ENCODE measurements at places on chromosomes 5 and 9.

DNA sequence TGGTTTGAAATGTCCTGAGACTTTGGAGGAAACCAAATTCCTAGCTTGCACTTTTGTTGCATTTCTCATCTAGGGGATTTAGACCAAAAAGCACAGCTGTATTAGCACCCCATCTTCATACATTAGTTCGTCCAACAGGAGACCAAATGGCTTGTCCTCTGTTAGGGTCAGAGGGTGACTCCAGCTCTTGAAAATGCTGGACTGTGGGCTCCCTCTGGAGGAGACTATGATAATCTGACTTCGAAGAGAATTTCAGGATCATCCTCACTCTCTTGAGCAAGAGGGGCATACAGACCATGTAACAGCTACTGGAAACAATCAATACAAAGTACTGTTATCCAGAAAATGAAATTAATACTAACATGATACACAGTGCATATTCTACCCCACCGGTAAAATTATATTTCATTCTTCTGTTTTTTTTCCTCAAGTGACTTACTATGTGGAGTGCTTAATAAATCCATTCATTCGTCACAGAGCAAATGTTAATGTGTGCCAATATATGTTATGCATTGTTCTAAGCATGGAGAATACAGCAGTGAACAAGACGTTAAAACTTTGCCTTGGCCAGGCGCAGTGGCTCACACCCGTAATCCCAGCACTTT is 63.7 kb upstream of the PPP2CA start:
- no peak for DNase-seq

GRCh38 chr5:163861670-163862069 is 356.3 kb downstream of the MAT2B start:
- DNase-seq: no peak

DNA sequence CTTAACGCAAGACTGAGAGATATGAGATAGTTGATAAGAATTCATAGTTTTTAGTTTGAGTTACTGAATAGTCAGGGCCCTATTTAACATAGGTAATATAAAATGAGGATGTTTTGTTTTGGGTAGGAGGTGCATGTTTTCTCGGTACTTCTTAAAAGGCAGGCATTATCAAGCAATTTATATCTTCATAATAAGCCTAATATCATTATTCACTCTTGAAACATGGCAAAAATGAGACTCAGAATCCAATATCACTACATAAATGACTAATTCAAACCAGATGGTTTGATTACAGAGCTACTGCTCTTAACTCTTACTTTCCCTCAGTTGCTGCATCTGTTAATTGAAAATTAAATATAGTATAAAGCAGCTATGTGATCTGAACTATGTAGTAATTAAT is 2038.7 kb downstream of the EFNA5 start:
- no peak for DNase-seq

GRCh38 chr5:137605411-137605810 is 106.3 kb upstream of the SPOCK1 start:
- DNase-seq: no peak

DNA sequence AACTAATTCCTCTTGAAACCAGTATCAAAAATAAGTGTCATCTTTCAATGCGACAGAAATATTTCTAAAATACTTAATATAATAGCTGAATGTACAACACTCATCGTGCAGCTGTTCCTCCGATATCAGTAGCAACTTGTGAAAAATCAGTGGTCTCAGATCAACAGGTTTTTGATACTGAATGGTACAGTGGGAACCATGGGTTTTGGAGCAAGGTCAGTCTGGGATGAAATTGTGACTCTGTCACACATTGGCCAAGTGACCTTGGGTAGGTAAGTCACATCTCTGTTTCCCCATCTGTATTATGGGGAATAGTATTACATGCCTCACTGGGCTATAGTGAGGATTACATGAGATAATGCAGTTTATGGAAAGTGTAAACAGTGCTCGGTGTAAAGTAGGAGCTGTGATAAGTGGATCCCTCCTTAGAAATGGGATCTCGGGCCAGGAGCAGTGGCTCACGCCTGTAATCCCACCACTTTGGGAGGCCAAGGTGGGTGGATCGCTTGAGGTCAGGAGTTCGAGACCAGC is 17.3 kb downstream of the EXOSC2 start:
- DNase-seq: no peak

DNA sequence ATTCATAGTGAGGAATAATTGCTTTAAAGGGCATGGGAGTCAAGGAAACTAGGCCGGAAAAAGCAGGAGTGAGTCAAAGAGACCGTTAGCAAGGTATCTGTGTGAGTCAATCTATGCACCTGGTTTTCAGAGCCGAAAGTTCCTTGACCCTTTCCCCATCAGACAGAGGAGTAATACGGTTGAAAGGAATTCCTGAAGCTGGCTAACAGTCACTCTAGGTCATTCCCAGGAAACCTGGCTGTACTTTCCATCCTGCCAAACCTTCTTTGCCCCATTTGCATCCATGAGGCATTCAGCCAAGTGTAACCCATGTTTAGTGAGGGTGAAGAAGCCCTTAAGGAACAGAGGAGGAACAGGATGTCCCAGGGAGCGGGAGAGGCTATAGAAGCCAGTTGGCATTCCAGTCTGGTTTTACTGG is 16.2 kb downstream of the RBM18 start:
- DNase-seq: no peak

DNA sequence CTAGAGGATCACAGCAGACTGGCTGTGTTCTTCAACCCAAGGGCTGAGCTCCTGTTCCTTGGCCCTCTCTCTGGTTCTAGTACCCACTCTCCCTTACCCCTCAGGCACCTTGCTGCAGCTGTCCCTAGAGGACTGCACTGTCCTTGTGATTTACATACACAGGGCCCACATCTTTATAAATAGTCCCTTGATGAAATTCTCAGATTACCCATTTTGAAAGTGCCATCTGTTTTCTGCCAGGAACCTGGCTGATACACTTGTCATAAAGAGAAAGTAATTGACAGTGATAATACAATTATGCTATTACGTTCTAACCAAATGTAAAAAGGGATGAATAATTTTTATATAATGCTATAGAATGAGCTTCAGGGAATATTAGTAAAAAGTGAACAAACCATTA is 16.5 kb upstream of the SPARC start:
- DNase-seq: no peak

GRCh38 chr9:93463638-93464248 is 10.4 kb upstream of the FAM120AOS start:
- DNase-seq: no peak

DNA sequence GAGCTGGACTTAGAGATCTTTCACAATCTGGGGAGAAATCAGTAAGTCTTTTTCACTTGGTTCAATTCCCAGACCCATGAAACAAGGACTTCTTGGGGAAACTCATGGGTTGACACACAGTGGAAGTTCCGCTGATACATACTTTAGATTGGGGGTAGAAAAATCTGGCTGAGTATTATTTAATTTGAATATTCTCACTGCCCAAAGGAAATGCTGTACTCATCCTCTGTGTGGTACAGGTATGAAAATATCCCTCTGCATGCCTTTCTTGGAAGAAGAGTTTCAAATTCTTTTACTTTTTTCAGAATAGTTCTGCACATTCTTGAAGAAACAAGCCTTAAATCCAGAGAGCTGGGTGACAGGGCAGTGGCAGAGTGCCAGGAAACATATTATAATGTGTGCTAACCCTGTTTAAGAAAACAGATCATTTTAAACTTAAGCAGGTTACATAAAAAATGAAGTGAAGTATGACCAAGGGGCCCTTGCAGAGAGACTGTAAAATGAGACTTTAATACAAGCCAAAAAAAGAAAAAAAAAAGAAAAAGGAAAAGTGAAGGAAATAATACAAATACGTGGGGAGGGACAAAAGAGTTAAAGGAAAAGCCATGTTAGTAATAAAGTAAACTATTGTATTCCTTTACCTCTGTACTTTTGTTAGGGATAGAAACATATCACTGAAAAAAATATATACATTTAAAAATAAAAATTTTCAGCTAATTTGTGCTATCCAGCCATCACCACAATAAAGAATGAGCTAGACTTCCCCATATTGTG is 173.4 kb upstream of the NR3C1 start:
- DNase-seq: no peak
